ENCODE measurements at places on chromosomes 7 and 10.

DNA sequence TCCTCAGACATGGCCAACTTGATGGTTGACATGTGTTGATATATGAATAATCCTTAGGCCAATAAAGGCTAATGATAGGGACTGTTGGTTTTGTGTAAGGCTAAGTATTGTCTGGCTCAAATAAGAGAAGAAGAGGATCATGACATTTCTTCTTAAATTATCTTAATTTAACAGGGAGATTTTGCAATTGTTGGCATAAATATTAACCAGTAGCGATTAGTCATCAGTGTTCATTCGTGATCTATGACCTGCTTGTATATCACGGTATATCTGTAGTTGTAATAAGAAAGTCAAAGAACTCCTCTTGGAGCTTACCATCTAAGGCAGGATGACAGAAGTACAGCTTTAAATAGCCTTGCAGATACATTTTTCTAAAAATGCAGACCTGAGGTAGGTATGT is 196.4 kb downstream of the CREB5 start:
- no peak for DNase-seq

- DNase-seq, result no peak
Measured at GRCh38 chr10:2208106-2208505, 470.8 kb upstream of the ADARB2 start.

- no peak for DNase-seq
Measured at GRCh38 chr7:137652721-137653120, 194.1 kb downstream of the DGKI start.

DNA sequence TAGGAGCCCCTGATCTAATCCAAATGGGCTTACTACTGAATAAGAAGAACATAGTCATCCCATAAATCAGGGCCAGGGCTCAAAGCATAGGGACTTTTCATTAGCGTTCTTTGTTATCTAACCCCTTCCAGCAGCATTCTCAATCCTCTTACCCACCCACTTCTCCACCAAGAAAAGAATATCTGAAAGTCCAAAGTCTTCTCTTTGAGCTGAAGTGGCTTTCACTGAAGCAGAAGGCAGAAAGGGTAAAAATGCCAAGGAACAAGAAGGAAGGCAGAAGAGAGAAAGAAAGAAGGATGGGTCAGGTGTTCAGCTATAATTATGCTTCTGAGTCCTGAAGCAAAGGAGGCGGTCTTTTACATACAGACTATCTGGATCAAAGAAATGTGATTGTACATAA is 10.2 kb downstream of the TRPV5 start:
- DNase-seq, result no peak

GRCh38 chr7:81399471-81399870 is 370.4 kb downstream of the HGF start:
- no peak for DNase-seq

DNA sequence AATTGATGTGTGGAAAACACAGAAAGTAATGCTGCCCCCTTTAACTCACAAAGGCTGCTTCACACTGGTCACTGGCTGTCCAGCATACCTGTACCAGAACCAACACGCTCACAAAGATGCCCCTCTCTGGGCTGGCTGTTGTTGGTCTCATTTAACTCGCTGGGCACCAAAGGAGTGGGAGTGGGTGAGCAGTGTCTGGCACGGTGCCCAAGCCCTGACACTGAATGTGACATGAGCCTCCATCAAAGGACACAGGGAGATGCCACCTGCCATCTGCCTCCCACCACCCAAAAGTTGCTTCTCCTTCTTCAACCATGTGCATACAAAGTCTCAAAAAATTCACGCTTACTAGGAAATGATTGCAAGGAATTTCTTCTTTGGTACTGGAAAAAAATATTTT is 86.8 kb downstream of the FGFR2 start:
- DNase-seq, result no peak

DNA sequence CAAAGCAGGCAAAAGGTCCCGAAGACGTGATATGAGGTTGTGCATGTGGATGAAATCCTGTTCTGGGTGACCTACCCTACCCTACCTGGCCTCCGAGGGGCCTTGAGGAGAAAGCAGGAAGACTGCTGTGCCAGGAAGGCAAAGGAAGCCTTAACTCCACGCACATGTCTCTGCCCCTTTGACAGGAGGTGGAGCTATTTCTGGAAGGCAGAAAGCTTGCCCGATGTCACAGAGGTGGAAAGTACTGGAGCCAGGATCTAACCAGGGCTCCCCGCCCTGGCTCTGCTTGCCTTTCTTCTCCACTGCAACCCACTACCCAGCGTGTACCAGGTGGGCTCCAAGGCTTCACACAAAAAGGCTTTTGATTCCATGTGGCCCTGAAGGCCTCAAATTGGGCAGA is 66.4 kb upstream of the DDC start:
- DNase-seq, result no peak

GRCh38 chr7:130886438-130887135 is 152.6 kb upstream of the KLF14 start:
- no peak for DNase-seq

DNA sequence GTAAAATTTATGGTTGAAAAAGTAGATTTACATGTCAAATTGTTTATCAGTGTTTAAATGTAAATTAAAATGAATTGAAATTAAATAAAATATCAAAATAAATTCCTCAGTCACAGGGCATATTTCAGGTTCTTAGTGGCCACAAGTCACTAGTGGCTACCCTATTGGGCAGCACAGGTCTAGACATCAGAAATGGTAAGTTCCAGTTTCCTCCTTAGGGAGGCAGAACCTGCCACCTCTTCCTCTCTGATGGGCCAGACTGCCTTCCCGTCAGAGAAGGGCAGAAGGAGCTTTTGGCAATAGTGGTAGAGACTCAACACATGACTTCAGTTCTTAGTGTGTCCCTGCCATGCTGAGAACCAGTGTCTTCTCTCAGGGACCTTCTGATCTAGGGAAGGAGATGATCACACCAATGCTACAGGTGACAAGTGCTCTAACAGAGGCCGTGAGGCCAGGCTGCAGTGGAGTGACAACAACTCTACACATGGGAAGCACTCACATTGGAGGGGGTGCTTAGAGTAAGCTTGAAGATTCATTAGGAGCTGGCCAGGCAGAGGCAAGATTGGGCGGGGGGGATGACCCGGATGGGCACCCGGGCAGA is 14.4 kb upstream of the PCBD1 start:
- DNase-seq, result no peak

DNA sequence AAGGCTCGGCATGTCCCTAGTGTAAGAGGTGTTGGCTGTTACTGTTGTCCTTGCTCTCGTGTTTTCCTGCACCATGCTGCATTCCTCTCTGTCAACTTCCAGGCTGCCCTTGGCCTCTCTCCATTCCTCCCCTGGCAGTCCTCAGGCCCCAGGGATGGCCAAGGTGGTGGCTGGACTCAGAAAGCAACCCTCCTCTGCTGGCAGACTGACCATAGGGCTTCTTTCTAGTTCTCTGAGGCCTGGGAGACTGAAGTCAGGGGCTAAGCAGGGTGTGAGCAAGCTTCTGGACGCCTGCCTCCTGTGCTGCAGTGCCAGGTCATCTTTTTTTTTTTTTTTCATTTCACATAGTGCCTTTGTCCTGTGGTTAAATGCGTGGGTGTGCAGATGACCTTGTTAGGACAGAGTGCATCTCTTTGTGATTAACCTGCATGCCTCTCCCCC is 72.0 kb downstream of the GOLGA7B start:
- DNase-seq, result no peak

DNA sequence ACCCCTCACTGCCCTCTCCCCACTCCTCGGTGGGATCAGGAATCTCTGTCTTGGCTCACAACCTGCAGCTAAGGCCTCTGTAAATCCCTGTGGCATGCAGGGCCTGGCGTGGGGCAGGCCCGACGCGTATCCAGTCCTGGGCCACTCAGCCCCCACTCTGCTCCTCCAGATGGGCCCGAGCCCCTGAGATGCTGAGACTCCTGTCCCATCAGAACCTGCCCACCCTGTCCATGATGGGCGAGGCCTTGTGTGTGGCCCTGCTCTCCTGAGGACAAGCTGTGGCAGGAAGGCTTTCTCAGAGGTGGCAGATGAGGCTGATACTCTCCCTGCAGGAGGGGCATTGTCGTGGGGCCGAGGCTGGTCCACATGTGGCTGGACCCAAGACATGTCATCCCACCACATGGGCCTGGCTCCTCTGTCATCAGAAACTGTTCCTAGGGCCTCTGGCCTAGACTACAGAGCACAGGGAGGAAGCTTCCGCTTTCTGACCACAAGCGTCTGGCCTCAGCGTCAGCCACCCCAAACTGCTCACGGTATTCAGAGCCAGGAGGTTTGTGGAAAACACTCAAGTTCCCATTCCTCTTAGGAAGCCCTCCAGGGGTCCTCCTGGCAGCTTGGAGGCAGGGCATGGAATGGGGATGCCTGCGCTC is 6.0 kb downstream of the ALOX5 start:
- no peak for DNase-seq

DNA sequence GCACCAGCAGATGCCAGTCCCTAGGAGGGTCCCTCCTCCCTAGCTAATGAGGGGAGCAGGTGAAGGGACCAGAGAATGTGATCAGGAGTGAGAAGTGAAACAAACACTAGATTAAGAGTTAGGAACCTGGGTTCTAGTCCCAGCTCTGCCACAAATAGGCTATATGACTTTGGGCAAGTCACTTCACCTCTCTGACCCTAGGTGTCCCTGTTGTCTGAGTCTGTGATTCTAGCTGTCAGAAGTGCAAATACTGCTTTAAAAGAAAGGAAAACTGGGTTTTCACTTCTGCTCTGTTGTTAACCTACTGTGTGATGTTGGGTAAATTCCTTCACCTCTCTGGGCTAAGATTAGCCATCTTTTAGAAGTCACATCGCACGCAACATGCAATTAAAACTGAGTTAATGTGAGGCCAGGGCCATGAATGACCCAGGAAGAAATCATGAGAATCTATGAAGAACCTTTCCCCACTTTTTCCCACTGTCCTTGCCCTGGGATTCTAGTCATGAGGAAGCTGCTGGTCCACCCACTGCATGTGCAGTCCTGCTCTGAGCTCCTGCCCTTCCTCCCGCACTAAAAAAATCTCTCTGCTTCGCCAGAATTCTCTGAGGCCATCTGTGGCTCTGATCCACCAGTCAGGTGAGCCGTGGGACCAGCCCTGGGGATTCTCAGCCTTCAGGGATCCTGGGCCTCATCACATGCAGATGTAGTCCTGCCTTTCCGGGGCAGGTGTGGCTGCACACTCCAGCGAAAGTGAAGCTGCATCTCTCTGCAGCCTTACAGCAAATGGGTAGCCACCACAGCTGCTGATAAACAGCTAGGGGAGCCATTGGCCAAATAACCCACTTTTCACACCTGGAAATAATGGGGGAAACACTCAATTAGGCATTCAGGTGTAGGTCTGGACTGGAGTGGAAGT is 181.7 kb downstream of the PLXNA4 start:
- DNase-seq, result no peak

GRCh38 chr7:91443862-91444261 is 179.6 kb downstream of the FZD1 start:
- no peak for DNase-seq

GRCh38 chr10:28922127-28922526 is 244.8 kb downstream of the BAMBI start:
- DNase-seq, result no peak

All from T-helper 9 cell (primary cell).